Activated CD8-positive, alpha-beta memory T cell treated with anti-CD3 and anti-CD28 coated beads for 4 hours (primary cell): ENCODE measurements at places on chromosomes 16 and 17.

GRCh38 chr17:16911141-16911937, 60.6 kb downstream of the TNFRSF13B start:
- DNase-seq, result no peak

DNA sequence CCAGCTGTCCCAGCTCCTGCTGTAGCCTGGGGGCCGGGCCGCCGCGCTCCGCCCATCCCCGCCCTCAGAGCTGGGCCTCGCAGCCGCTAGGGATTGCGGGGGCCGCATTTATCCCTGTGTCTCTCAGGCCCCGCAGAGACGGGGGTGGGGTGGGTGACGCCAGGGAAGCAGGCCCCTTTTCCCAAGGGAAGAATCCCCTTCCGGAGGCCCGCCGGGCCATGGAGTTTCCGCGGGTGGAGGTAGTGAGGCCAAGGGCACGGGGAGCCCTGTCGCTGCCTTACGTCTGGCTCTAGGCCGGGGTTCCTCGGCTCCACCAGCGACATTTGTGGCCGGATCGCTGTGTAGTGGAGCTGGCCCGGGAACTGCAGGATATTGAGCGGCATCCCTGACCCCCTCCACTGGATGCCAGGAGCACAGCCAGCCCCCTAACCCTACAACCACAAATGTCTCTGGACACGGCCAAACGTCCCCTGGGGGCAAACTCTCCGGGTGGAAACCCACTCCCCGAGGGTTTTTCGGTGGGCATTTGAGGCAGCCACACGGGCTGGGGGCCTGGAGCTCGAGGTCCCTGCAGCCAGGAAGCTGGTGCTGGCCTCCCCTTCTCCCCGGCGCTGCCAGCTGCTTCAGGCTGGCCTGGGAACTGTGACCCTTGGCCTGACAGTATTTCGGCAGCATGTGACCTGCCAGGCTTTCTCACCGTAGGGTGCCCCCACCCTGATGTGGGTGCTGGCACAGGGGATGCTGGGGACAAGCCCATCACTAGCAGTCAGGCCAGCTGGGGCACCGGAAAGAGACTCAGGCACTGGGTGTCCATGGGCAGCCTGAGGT, 12.0 kb upstream of the CD300A start:
- DNase-seq, result no peak

GRCh38 chr17:12041312-12041711, 20.6 kb downstream of the MAP2K4 start:
- DNase-seq, result no peak

DNA sequence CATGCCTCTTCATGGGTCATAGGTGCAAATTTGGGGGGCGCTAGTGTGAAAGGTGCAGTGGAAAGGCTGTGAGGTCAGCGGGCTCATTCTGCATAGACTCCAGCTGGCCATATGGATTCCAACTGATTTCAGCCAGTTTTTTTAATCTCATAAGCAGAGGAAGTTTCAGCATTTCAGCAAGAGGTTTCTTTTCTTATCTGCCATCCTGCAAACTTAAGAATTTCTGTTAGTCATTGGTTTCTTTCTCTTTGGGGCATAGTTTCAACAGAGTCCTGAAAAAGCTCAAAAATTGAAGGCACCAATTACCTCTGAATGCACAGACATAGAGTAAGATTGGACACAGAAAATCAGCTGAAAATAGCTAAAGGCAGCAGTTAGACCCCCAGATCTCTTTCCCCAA, 16.2 kb upstream of the ALOX15 start:
- no peak for DNase-seq

- DNase-seq, result no peak
Measured at GRCh38 chr16:14325502-14326401, 254.6 kb downstream of the MRTFB start.

DNA sequence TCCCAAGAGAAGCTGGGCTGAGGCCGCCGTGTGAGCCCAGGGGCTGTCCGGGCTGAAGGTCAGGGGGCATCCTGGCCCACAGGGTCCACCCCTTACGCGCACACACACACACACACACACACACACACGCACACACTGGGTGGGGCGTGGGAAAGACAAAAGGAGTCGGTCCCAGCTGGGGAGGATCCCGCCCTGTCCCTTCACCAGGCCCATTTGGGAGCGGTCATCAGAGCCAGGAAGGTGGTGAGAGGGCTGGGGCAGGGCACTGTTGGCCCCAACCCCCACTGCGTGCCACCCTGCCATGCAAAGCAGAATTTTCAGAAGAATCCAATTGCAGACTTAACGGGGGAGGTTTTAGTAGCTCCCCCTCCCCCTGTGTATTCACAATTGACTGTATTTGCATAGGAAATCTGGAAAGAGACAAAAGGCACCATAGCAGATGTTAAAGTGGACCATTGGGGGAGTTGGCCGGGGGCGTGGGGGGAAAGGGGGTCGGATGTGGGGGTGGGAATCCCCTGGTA, 11.3 kb upstream of the CD300A start:
- DNase-seq, result no peak

DNA sequence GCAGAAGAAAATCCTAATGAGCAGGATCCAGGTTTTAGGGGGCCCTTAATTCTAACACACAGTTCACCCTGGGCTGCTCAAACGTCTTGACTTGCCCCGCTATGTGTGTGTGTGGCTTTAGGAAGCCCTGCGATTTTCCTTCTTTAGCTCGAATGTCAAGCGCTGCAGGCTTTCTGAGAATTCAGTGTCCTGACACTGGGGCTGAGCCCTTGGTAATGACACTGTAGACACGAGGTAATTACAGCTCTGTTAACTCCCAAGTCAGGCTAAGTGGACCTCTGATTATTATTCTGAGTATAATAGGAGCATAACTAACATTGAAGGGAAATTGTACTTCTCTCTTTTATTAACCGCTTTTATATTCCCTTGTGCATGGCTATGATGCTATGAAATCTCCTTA, 202.1 kb downstream of the RBFOX1 start:
- DNase-seq, result no peak

DNA sequence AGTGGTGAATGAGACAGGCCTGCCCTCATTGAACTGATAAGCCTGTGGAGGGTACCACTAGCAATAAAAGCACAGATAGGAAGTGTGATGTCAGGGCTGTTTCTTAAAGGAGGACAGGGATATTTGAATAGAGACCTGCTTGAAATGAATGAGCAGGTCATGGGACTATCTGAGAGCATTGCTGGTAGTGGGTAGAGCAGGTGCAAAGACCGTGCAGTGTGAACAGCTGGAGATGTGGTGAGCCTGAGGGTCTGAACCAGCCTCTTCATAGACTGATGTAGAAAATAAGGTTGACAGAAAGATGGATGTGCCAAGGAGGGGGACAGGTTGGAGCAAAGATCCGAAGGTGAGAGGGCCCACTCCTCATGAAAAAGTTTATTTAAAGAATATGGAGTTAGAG, 2.4 kb downstream of the NUP93 start:
- DNase-seq, result no peak

- no peak for DNase-seq
Measured at GRCh38 chr17:2801841-2802240, 5.6 kb downstream of the RAP1GAP2 start.

GRCh38 chr17:45172541-45173286, 11.0 kb downstream of the HEXIM2 start:
- DNase-seq, result no peak

DNA sequence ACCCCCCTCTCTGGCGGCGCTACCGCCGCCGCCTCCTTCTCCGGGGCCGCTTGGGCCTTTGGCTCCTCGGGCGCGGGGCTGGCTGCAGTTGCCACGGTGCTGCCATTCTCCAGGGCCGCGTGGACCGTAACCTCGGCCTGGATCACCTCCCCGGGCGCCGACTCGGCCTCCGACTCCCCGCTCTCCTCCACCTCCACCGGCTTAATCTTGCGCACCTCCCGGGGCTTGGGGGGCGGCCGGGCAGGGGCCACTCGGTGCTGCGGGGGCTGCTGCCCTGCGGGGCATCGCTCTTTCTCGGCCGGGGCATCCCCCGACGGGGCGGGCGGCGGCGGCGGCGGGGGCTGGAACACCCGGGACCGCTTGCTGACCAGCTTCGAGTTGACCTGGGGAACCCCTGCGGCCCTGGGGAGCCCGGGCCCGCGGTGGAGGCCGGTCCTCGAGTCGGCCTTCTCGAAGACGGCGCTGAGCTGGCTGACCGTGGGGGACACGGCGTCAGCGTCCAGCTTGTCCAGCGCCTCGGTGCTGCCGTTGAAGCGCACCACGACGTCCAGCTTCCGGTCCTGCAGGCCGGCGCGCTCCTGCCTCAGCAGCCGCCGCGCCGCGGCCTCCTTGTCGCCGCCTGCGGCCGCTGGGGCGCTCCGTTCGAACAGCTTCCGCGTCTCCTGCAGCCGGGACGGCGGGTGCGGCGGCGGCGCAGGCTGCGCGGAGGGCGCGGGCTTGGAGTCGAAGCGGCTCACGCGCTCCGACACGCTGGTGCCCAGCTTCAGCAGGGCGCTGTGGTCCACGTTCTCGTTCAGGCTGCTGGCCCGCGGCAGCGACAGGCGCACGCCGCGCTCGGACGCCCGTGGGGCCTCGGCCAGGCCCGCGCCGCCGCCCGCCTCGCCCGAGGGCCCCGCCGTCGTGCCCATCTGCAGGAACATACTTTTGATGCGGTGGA, 792 bp downstream of the PPP1R9B start:
- DNase-seq, result no peak

GRCh38 chr16:10920726-10921427, 21.4 kb downstream of the DEXI start:
- DNase-seq, result no peak

DNA sequence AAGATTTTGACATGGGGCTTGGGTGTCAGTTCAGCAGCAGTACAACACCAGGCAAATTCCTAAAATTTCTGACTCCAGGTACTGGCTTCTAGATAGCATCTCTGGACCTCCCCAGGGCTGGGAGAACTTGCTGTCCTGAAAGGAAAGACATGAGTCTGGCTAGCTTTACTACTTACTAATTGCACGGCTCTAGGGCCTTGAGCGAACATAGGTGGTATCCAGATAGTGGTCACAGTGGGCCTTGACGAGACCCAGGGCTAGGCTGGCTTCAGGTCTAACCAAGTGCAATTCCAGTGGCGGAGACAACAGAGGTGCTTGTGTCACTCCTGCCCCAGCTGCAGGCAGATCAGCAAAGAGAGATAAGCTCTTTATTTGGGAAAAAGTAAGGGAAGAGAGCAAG, 16.4 kb upstream of the SLC13A5 start:
- DNase-seq, result no peak

- DNase-seq, result no peak
Measured at GRCh38 chr17:74235911-74236371, 22.6 kb downstream of the TTYH2 start.
